ENCODE measurements at places on chromosomes 5 and 9.

DNA sequence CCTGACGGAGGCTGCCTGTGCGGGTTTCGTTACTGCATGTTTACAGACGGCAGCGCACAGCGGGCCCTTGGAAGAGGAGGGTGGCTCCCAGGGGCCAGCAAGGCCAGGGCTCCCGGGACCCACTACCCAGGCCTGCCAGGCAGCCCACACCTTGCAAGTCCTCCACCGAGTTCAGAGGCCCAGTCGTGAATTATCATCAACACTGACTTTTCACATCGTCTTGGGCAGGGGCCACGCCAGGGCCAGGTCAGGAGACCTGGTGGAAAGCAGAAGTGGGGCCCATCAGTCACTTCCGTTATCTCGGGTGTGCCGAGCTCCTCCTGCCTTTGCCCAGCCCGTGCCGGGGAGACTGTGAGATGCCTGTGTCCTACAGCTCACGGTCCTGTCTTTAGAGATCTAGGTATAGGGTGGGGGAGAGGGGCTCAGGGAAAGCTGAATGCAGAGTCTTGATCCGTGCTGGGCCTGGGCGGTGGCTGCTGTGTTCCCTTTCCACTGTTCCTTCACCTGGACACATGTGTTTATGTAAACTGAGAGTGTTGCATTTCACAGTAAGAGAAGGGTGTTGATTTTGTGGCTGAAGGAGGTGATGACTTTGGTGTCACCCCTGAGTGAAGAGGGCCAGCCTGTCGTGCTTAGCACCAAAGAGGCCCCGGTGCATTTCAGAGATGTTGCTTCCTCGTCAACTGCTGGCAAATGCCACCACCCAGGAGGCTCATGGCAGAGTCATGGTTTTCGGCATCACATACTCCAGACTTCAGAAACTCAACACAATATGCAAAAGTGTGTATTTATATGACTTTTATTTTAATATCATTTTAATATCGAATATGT lies 175.2 kb downstream of the GAPVD1 start:
- no peak for DNase-seq

GRCh38 chr5:115460472-115460871 lies 84.1 kb downstream of the FEM1C start:
- DNase-seq: no peak

GRCh38 chr9:34987160-34987901 lies 2.2 kb upstream of the DNAJB5 start:
- no peak for DNase-seq

DNA sequence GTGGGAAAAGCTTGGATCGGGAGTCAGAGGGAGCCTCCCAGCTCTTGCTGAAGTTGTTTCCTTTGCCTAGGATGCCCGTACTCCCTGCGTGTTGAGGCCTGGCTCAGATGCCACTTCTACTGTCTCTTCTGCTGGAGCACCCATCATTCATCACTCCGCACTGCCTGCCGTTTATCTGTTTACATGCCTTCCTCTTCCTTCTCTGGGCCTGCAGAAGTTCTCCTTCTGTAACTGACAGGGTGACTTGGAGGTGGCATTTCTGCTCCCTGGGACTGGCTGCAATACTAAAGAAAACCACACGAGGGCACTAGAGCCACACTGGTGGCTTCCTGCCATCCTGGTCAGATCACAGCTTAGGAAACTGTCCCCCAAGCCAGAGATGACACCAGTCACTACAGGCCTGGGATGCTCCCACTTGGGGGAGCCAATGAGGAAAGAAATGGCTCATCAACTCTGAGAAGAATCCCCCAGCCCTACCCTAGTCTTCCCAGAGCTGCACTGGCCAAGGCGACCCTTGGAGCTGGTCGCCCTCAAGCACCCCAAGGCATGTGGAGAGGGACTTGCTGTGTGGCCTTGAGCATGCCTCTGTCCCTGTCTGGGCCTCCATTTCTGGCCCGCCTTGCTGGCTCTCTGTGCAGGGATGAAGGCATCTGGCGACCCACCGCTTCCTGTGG lies 9.7 kb upstream of the SLC25A51 start:
- peak; percentile 69 for DNase-seq

GRCh38 chr9:130177898-130178805 lies 5.9 kb downstream of the NCS1 start:
- DNase-seq: no peak

DNA sequence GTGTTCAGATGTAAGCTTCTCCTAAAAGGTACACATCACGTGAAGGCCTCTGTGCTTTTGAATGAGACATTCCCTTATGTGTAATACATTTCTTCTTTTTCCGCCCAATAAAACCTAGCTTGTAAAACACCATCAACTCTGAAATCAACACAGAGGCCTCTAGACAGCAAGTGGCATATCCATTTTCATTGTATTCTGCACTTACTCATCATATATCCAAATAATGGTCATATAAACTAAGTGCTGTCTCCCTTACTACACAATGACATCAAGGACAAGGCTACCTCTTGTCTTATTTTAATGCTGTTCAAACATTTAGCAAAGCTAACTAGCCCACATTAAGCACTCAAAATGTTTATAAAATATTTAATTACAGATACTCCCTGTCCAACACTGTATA lies 108.5 kb downstream of the ELAVL2 start:
- no peak for DNase-seq

DNA sequence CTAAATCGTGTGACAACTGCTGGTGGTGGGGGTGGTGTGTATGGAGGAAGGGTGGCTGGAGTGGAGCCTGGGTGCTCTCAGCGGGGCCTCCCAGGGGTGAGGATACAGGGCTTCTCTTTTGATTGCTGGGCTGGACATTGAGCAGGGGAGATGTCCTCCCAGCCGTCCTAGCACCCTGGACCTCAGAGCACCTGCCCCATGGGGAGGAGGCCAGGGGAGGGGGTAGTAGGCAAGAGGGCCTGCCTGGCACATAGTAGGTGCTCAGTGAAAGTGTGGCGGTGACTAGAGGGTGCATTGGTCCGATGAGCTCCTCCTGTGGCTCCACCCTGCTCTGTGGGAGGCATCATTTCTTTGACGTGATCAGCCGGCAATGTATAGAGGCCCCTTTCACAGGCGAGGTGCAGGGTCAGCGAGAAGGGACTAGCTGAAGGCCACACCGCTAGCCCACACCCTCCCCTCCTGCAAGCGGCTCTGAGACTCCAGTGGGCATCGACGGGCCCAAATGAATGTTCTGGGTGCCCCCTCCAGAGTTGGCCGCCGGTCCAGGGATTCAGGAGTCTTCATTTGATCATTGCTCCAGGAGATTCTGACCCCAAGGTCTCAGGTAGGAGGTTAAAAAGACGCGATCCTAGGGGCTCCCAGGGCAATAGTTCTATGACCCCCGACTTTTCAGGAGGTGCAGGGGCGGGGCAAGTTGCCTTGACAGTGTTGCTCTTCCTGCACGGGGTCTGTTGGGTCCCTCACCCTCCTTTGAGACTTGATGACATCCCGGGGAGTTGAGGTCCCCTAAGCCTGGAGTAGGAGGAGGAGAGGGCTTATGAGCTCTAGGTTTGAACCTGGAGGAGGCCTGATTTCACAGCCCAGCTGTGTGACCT lies 255.5 kb downstream of the PBX3 start:
- DNase-seq: no peak

GRCh38 chr5:142645456-142645855 lies 40.4 kb downstream of the FGF1 start:
- no peak for DNase-seq

DNA sequence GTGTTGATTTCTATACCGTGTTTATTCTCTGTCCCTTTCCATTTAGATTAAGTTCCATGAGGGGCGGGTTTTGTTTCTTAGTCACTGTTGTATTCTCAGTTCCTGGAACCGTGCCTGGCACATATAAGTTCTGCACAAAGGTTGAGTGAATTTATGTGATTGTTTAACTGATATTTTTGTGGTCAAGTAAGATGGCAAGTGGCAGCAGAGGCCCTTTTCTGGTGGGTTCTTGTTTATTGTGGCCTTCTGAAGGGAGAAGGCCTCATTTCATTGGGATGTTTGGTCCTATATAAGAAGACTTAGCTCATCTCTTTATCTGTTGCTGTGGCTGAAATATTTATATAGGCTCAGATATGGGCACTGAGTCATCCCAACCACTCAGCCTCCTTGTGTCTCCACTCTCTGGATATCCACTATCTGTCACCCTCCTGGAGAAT lies 262.5 kb downstream of the PSAT1 start:
- no peak for DNase-seq

- DNase-seq: no peak
These were observed 148.1 kb downstream of the NPR3 start for GRCh38 chr5:32859211-32859641.

Measured in activated T-helper 1 cell treated with anti-CD3 and anti-CD28 coated beads, Interleukin-2, amount 50 U/mL, for 16 hours (primary cell).